ENCODE measurements at places on chromosomes 3 and 15.

DNA sequence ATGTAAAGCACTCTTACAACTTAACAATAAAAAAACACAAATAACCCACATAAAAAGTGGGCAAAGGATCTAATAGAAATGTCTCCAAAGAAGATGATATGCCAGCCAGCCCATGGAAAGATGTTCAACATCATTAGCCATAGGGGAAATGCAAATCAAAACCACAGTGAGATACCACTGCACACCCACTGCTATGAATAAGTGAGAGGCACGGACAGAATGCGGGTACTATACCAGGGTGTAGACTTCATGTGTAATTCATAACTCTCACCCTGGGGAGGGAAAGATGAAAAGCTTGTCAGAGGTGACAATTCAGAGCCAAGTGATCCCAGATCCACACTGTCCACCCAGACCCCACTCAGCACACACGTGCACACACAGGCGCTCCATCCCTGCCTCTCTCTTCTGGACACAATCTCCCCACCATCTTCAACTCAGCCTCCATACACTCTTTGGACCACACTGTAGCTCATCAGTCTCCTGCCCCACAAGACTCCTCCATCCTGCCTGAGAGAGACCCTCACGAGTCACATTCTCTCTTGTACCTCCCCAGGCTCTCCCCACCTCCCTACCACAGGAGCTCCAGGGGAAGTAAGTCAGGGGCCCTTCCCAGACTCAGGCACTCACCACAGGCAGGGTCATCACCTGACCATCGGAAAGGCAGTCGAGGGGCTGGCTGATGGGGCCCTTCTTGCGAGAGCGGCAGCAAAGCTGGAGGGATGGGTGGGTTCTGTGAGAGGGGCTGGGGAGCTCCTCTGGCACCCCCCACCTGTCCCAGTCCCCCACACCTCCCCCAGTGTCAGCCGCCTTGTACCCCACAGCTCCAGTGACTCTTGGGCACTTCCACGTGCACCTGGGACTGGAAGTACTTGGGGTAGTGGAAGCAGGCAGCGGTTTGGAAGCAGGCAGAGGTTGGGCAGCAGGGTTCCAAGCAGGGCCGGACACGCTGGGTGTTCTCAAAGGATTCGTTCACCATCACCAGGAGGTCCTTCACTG lies 21.3 kb downstream of the PLA2G4E start:
- DNase-seq: no peak

GRCh38 chr15:42140383-42141070 lies 15.9 kb downstream of the PLA2G4F start:
- DNase-seq: no peak

DNA sequence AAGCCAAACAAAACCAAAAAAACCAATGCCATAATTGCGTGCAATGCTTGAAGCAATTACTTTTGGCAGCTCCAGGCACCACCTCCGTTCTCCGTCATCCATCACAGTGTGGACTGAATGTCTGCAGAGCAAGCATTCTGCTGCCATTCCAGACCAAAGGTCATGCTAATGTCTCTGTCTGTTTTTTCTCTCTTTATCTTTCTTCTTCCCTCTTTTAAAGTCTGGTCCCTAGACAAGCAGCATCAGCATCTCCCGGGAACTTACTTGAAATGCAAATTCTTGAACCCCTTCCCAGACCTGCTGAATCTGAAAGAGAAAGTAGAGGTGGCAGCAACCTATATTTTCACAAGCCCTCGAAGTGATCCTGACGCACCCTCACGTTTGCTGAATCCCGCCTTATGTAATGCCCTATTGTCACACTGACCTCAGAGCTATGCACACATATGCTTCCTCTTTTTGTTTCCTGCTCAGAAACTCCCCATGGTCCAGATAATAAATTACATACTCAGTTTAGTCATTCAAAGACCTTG lies 297.3 kb upstream of the PROK2 start:
- DNase-seq: no peak

DNA sequence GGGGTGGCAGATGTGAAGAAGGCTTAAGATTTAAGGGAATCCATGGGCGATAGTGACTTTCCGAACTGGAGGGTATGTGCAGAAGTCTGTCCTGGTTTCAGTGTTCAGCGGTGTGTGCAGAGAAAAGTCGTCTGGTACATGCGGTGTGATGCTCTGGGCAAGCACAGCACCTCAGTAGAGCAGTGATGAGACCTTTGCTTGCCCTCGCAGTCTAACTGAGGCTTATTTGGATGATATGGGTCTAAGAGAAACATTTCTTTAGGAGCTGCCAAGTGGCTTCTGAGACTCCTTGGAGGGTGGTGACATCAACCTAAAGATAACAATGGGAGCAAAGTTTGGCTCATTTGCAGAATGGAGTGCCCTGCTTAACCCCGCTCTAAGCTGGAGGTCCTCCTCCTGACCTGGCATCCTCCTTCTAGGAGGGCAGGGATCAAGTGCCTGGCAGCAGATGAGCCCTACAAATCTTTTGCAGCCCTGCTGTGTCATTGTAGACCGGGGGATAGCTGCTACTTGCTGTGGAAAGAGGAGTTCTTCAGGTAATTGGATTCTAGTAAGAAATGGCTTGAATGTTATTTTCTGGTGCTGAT lies 228.1 kb upstream of the AZI2 start:
- DNase-seq: no peak

- DNase-seq: no peak
These were observed 10.6 kb upstream of the OXSR1 start for GRCh38 chr3:38154625-38155255.

DNA sequence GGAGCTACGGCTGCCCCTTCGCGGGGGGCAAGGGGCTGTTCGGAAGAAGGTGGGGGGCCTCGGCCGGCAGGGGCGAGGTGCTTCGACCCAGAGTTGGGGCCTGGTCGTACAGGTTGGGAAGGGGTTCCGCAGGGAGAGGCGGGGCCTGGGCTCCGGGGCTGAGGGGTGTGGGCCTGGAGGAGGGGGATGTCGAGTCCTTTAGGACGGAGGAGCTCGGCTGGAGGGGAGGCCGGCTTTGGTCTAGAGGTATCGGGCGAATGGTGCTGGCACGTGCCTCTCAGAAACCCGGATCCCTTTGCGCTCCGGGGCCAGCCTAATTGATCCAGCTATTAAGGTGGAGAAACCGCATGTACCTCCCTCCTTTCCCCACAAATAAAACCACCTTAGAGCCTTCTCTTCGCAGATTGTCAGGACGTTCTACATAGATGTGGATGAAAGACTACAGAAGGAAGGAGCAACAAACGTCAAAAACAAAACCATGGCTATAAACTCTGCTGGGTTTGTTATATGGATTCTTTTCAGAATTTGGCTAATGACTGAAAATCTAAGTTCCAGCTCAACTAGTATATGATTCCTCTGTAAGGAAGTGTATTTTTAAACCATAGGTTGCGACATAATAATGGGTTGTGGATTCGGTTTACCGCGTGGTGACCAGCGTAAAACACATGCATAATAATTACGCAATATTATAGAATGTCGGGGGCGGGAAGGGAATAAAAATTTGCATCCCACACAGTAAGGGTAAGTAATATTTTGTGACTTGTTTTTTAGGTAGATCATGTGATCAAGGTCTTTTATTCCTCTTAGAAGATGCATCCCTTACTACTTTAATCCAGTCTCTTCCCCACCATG lies 644 bp upstream of the NGLY1 start:
- peak; percentile 24 for DNase-seq

GRCh38 chr15:31023841-31024240 lies 32.4 kb upstream of the MTMR10 start:
- no peak for DNase-seq

DNA sequence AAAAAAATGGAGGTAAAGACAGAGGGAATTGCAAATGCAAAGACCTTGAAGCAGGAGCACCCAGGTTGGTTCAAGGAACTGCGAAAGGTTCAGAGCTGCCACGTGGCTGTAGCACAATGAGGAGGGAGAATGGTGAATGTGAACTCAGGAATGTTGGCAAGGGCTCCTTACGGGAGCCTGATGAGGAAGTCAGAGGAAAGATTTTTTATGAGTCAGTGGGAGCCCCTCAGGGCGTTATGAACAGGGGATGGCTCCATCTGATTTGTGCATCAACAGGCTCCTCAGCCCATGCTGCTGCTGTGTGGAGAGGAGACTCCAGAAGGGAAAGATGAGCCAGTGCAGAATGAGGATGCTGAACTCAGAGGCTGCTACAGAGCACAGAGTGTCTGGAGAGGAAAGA lies 194.4 kb downstream of the ARRDC4 start:
- DNase-seq: no peak

DNA sequence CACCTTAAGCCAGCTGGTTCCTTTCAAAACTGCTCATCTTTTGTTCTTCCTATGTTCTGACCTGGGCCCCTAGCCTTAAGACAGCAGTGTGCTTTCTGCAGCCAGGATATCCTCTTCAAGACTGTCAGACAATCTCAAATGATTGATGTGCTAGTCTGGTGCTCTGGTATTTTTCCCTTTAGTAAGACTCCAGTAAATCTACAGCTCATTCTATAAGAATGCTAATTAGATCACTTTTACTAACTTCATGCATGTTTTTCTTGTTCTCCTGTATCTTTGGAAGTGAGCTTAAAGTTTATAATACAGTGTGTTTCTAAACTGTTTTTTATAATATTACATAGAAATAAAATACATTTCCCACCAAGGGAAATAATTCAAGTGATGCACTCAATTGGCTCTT lies 220.9 kb upstream of the NANOGP8 start:
- no peak for DNase-seq

DNA sequence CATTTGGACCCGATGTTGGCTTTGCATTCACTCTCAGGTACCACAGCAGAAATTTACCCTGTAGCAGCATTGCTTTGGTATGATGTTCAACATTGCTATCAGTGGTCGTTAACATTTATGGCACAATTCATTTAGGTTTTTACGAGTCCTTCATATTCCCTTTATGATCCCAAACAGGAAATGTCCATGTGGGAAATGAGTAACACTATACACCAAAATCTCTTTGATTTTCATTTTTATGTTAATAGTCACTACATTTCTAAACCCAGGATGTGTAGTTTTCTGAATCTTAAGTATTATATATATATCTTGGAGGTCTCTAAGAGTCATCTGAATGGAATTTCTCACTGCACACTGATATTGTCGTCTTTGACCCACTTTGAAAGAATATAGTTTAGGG lies 78.5 kb upstream of the RBMS3 start:
- DNase-seq: no peak

- DNase-seq: no peak
These were observed 1.4 kb downstream of the CIB2 start for GRCh38 chr15:78129751-78130287.

GRCh38 chr3:24273491-24273890 lies 221.2 kb downstream of the THRB start:
- DNase-seq: no peak

- DNase-seq: no peak
These were observed 216.1 kb downstream of the SLCO3A1 start for GRCh38 chr15:92069308-92070250.

- no peak for DNase-seq
These were observed 1063.0 kb upstream of the GBE1 start for GRCh38 chr3:82824491-82824890.

DNA sequence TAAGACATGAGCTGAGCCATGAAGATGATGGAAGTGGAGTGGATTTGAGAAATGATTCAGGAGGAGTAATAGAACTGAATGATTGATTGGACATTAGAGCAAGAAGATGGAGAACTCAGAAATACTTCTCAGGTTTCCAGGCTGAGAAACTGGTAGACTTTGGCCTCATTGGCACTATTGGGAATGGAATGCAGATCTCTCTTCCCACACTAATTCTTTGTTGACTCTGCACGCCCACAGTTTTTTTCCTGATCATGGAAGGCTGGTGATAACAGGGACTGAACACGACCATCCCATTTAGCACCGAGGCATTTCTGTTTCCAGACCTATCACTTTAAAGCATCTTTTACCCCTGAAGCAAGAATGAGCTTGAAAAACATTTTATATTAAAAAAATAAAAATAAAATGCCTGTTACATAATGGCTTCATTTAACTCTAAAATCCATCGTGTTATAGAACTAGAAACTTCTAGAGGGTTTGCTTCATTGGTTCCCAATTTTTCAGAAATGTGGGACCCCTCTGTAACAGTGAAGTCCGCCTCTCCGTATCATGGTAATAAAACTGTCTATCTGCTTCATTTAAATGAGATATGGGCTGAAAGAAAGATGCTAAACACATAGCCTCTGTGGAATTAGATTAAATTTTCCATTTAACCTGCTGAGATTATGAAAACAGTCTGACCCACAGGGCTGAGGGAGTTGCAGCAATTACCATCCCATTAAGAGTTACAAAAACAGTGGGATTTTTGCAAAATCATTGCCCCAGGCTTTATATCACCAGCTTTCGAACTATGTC lies 562.0 kb upstream of the CFAP20DC start:
- DNase-seq: no peak

- no peak for DNase-seq
These were observed 12.9 kb upstream of the APEH start for GRCh38 chr3:49661281-49661680.

- DNase-seq: no peak
These were observed 54.2 kb upstream of the CHST2 start for GRCh38 chr3:143065364-143065763.

- no peak for DNase-seq
These were observed 90.2 kb downstream of the ARNT2 start for GRCh38 chr15:80494351-80494751.

DNA sequence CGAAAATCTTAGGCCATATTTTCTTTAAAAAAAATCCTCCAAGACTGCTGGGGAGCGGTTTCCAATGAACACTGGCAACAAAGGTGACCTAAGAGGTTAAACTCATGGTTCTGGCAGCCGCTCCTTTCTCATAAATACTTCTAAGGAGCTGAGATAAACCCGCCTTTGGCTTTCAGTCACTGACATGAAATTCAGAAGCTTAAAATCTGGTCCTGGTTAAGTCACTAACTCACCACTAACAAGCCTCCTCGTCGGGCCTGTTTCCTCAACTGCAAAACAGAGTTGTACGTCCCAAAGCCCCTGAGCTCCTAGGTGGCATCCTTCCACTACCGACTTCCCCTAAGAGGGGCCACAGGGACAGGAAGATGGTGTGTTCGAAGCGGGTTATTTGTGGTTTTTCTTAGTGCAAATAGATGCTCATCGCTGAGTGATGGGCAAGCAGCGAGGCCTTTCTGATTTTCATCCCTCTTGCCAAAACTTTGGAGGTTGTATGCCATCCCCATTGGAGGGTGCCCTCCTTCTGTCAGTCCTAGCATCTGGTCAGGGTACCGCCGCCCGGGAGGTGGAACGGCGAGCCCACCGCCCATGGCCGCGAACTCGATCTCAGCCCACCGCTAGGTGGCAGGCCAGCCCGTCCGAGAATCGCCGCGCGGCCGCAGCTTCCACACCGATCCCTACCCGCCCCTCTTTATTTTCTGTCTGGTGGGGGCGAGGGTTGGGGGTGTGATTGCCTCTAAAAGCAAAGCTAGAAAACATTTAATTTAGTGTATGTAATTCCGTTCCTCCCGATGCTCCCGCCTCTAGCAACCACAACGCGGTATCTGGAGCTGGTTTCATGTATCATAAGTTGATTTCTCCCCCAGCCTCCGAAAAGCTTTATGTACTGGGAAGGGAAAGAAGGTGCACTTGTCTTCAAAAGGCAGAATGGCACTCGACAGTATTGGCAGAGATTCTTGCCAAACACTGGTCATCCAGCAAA lies 4.6 kb downstream of the BCL6 start:
- DNase-seq: no peak

DNA sequence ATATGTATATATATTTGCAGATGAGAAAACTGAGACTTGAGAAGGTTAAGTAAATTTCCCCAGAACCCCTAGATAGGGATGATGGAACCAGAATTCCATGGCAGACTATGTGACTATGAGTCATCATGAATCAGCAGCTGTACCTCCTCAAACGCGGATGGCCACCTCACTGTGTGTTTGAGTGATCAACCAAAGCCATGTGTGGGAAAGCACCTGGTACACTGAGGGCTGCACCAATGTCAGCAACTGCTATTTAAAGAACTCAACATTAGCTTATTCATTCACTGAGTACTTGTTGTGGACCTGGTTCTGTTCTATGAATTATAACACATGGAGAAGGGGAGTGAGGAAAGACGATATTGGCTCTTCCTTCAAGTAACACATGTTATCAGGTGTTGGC lies 377.0 kb downstream of the GAP43 start:
- DNase-seq: no peak

Data from esophagus squamous epithelium (tissue), 5 donors.